ENCODE measurements at places on chromosomes 11 and 22.

DNA sequence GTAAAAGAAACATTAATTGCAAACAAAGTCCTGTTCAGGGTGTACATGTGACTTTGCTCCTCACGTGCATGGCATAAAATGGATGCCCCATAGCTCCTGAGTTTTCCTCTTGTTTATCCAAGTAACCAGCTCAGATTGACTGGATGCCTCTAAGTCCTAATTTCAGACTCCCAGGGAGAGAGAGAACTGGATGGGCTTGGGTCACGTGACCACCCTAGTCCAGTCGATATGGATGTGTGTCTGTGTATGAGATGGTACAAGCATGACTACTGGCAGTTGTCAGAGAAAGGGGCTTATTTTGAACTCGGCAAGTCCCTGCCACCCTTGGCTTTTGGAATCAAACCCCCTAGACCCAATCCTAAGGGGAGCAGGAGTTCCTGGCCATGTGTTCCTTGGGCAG is 35.4 kb upstream of the PLET1 start:
- no peaks in the 10 kb centered on the region for H3K36me3 ChIP-seq
- H3K27ac ChIP-seq: no peak overlapping the region
- no peak for DNase-seq

DNA sequence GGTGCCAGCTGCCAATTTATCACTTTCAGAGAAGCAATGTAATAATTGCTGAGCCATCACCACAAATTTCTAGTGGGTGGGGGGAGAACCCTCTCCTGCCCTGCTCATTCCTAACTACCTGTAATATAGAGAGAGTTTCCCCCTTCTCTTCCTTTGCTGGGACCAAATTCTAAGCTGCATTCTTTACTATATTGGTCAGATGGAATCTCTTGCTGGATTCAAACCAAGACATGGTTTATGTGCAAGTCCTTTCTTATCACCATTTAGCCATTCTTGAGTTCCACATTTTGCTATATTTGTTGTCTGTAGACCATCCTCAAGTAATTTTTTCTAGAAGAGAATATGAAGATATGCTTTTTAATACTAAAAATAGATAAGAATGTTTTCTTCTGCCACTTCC is 452.1 kb downstream of the MN1 start:
- H3K36me3 ChIP-seq: no peaks in the 10 kb centered on the region
- no peak overlapping the region for H3K4me3 ChIP-seq
- H3K4me1 ChIP-seq: no peaks in the 10 kb centered on the region
- H3K27ac ChIP-seq: no peak overlapping the region
- DNase-seq: no peak
- peaks cover 5% of the 10 kb centered on the region for H3K27me3 ChIP-seq

- no peaks in the 10 kb centered on the region for H3K27me3 ChIP-seq
- H3K4me1 ChIP-seq: peaks cover 30% of the 10 kb centered on the region
- no peak overlapping the region for H3K4me3 ChIP-seq
- DNase-seq: peak; percentile 19
These were observed 10.9 kb downstream of the SMCO4 start for GRCh38 chr11:93532281-93532789.

GRCh38 chr11:83639995-83640758 is 354.0 kb upstream of the CCDC90B start:
- no peak for DNase-seq
- no peak overlapping the region for H3K4me3 ChIP-seq
- H3K4me1 ChIP-seq: peaks cover 15% of the 10 kb centered on the region
- peak overlapping the region; percentile 72 for H3K27ac ChIP-seq
- no peaks in the 10 kb centered on the region for H3K27me3 ChIP-seq

GRCh38 chr11:113991170-113991569 is 16.3 kb downstream of the HTR3A start:
- H3K27me3 ChIP-seq: peaks cover 29% of the 10 kb centered on the region
- no peak overlapping the region for H3K27ac ChIP-seq
- no peaks in the 10 kb centered on the region for H3K36me3 ChIP-seq
- H3K4me1 ChIP-seq: no peaks in the 10 kb centered on the region
- H3K4me3 ChIP-seq: no peak overlapping the region

DNA sequence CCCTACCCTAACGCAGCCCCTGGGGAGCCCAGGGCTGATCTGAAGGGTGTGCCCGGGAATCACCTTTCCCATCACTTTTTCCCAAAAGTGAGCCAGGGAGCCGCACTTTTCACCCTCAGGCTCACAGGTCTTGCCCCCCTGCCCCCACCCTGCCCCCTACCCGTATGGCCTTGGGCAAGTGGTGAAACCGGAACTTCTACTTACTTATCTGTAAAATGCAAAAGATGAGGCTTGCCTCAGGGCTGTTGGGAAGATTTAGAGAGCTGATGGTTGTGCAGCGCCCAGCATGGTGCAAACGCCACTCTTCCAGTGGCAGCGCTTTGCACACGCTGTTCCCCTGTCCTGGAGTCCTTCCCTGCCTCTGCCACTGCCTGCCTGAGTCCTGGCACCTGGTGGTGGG is 8.0 kb downstream of the SYT12 start:
- H3K36me3 ChIP-seq: no peaks in the 10 kb centered on the region
- DNase-seq: no peak
- H3K4me1 ChIP-seq: peaks cover 8% of the 10 kb centered on the region
- no peak overlapping the region for H3K27ac ChIP-seq

DNA sequence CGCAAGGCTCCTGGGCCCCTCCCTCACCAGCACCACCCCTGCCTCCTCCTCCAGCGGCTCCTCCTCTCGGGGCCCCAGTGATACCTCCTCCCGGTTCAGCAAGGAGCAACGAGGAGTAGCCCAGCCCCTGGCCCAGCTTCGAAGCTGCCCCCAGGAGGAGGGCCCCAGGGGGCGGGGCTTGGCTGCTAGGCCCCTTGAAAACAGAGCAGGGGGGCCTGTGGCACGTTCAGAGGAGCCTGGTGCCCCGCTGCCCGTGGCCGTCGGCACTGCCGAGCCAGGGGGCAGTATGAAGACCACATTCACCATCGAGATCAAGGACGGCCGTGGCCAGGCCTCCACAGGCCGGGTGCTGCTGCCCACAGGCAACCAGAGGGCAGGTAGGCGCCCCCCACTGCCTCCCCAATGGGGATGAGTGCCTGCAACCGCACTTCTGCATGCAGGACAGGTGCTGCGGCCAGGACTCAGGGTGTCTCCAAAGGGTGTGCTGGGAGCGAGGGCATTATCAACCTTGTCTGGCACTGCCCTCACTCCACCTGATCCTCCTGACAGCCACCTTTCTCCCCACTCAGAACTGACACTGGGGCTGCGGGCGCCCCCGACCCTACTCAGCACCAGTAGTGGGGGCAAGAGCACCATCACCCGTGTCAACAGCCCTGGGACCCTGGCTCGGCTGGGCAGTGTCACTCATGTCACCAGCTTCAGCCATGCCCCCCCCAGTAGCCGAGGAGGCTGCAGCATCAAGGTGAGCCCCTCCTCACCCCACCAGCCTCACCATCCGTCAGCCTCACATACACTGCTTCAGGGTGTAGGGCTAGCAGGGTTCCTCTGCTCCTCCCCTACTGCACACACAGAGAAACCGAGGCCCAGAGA is 10.2 kb downstream of the SMTN start:
- no peaks in the 10 kb centered on the region for H3K4me1 ChIP-seq
- H3K4me3 ChIP-seq: no peak overlapping the region
- no peaks in the 10 kb centered on the region for H3K27me3 ChIP-seq
- no peak overlapping the region for H3K27ac ChIP-seq
- H3K36me3 ChIP-seq: no peaks in the 10 kb centered on the region
- DNase-seq: peak; percentile 4

DNA sequence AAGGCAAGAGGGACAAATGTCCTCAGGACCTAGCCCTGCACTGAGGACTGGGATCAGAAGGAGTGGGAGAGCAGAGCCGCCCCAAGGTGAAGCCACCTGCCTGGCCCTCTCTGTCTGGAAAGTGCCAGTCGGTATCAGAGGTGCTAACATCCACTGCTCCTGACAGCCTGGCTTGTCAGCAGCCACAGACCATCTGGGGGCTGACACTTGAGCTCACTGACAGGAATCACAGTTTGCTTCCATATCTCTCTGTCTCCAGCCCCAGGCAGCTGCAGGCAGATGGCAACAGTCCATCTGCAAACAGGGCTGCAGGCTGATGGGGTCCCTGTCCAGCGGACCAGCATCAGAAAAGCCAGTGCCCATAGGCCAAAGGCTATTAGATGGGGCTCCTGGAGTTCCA is 5.5 kb downstream of the OPCML start:
- H3K4me3 ChIP-seq: no peak overlapping the region
- no peaks in the 10 kb centered on the region for H3K36me3 ChIP-seq
- no peak overlapping the region for H3K27ac ChIP-seq
- H3K27me3 ChIP-seq: peaks cover 41% of the 10 kb centered on the region
- H3K4me1 ChIP-seq: no peaks in the 10 kb centered on the region

GRCh38 chr22:24156141-24156912 is 25.0 kb upstream of the SUSD2 start:
- peak overlapping the region; percentile 37 for H3K4me3 ChIP-seq
- peak overlapping the region; percentile 11 for H3K27ac ChIP-seq
- H3K36me3 ChIP-seq: no peaks in the 10 kb centered on the region
- H3K4me1 ChIP-seq: peaks cover 16% of the 10 kb centered on the region

GRCh38 chr11:95076981-95077380 is 10.3 kb downstream of the SRSF8 start:
- no peak overlapping the region for H3K4me3 ChIP-seq
- H3K36me3 ChIP-seq: no peaks in the 10 kb centered on the region
- no peaks in the 10 kb centered on the region for H3K27me3 ChIP-seq
- no peak for DNase-seq

- no peaks in the 10 kb centered on the region for H3K27me3 ChIP-seq
- no peaks in the 10 kb centered on the region for H3K36me3 ChIP-seq
- no peaks in the 10 kb centered on the region for H3K4me1 ChIP-seq
- H3K4me3 ChIP-seq: no peak overlapping the region
- no peak overlapping the region for H3K27ac ChIP-seq
These were observed 222.7 kb upstream of the SESN3 start for GRCh38 chr11:95453616-95454171.

GRCh38 chr11:117064275-117064674 is 34.0 kb downstream of the SIK3 start:
- H3K27ac ChIP-seq: no peak overlapping the region
- H3K27me3 ChIP-seq: no peaks in the 10 kb centered on the region
- no peak overlapping the region for H3K4me3 ChIP-seq
- DNase-seq: no peak

DNA sequence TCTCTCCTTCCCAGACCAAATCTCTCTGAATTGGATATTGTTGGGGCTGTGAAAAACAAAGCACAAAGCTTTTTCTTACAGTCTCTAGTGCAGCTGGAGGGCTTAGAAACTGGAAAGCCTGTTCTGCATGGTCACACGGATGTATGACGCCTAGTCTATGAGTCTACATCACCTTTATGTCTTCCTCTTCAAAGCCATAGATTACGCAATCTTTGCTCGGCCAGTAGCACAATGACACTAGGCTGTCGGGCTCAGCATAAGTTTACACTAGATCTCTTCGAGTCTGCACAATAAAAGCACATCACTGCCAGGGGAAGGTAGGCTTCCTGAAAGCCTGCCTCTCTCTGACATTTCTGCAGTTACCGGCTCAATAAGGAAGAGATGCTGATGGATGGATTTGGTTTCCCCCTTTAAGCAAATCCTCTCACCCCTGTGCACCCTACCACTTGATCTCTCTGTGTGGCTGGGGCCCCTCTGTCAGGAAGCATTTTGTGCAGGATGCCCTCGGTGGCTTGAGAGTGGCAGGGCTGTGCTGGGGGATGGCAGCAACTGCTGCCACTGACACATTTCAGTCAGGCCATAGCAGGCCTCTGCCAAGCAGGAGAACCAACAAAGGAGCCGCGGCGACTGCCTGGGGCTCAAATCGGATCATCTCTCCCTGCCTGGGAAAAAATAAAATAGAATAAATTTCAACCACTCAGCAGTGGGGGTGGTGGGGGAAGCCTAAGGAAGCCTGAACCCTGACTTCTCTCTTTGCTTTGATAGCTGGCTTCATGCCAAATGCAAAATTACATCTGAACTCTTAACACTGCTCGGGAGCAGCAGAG is 1272.8 kb downstream of the LRRC4C start:
- no peaks in the 10 kb centered on the region for H3K27me3 ChIP-seq
- H3K36me3 ChIP-seq: no peaks in the 10 kb centered on the region
- DNase-seq: peak; percentile 54
- H3K27ac ChIP-seq: no peak overlapping the region
- H3K4me1 ChIP-seq: no peaks in the 10 kb centered on the region
- no peak overlapping the region for H3K4me3 ChIP-seq

DNA sequence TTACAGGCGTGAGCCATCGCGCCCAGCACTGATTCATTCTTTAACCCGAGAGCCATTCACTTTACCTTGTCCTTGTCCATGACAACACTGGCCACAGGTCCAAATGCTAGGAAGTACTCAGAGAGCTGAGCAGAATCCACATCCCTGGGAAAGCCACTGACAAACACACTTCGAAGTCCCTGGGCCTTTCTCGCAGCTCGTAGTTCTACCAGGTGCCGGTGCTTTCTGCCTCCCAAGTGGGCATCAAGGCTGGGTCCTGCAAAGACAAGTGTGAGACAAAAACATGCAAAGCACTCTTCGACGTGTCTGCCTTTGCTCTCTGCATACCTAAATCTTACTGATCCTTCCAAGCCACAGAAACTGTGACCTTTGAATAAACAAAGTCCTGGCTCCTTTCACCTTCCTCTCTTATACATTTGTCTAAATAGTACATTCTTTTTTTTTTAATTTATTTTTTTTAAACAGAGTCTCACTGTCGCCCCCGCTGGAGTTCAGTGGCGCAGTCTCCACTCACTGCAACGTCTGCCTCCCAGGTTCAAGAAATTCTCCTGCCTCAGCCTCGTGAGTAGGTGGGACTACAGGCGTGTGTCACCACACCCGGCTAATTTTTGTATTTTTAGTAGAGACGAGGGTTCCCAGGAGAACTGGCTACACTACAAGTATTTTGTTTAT is 2.2 kb downstream of the TUT1 start:
- H3K36me3 ChIP-seq: no peaks in the 10 kb centered on the region
- no peaks in the 10 kb centered on the region for H3K27me3 ChIP-seq
- H3K4me1 ChIP-seq: peaks cover 7% of the 10 kb centered on the region
- H3K4me3 ChIP-seq: no peak overlapping the region
- no peak for DNase-seq

DNA sequence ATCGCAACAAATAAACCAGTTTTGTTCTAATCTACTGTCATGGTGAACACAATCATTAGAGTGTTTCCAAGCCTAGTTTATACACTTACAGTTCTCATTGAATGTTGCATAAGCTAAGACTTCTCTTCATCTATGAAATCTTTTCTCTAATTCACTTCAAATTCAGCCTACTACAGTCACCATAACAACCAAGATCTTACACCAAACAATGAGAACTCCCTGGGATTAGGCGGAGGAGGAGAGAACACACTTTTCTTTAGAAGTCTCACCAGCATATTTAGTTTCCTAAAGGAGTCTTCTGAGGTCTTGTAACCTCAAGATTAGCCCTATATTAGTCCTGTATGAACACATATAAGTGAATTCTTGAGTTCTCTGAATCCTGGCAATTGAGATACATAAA is 1889.7 kb downstream of the LRRC4C start:
- no peaks in the 10 kb centered on the region for H3K36me3 ChIP-seq
- no peak overlapping the region for H3K4me3 ChIP-seq
- H3K4me1 ChIP-seq: no peaks in the 10 kb centered on the region
- H3K27me3 ChIP-seq: no peaks in the 10 kb centered on the region
- DNase-seq: no peak

- no peak overlapping the region for H3K4me3 ChIP-seq
- H3K27ac ChIP-seq: no peak overlapping the region
- no peaks in the 10 kb centered on the region for H3K4me1 ChIP-seq
- no peaks in the 10 kb centered on the region for H3K36me3 ChIP-seq
These were observed 28.6 kb upstream of the OR8B8 start for GRCh38 chr11:124474079-124474478.
